ENCODE measurements at places on chromosomes 6 and 20.

GRCh38 chr20:45392733-45393132 is 14.6 kb upstream of the TP53TG5 start:
- no peak for DNase-seq

GRCh38 chr6:121042766-121043165 is 291.5 kb downstream of the TBC1D32 start:
- DNase-seq: no peak

DNA sequence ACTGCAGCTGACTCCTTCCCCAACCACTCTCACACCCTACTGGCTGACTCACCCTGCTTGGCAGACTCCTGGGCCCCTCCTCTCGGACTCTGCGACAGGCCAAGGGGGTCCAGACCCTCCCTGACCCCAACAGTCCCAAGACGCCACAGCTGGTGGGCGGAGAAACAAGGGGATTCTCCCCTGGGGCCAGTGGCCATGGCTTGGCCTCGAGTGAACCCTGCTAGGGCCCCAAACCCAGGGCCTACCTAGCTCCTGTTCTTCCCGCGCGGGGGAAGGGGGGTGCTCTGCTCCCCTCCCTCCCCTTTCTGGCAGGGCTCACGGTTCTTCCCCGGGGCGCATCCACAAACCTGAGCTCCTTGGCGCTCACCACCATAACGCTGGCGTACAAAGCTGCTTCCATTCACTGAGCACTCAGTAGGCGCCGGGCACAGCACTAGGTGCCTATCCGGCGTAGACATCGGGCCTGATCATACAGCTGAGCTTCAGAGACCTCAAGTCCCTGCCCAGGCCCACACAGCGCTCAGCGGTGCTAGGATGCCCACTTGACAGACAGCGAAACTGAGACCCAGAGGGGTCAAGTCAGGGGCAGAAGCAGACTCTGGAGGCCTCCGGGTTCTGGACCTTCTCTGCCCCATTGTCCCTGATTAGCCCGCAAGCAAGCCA is 597 bp downstream of the ADA start:
- DNase-seq: no peak

GRCh38 chr6:22392711-22393110 is 95.9 kb upstream of the PRL start:
- DNase-seq: no peak

- DNase-seq: no peak
Measured at GRCh38 chr20:60048634-60049521, 90.7 kb downstream of the CDH26 start.

GRCh38 chr6:108622641-108623298 is 62.1 kb downstream of the FOXO3 start:
- no peak for DNase-seq

DNA sequence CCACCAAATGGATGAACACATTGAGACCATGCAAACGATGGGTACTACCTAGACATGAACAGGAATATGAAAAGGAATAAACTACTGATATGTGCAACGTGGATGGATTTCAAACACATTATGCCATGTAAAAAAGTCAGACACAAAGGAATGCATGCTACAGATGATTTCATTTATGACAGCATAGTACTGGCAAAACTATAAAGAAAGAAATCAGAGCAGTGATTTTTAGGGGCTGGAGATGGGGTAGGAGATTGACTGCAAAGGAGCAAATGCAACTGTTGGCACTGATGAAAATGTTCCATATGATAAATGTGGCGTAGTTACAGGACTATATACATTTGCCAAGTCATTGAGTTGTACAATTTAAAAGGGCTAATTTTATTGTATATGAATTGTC is 13.4 kb upstream of the COL12A1 start:
- DNase-seq: no peak

DNA sequence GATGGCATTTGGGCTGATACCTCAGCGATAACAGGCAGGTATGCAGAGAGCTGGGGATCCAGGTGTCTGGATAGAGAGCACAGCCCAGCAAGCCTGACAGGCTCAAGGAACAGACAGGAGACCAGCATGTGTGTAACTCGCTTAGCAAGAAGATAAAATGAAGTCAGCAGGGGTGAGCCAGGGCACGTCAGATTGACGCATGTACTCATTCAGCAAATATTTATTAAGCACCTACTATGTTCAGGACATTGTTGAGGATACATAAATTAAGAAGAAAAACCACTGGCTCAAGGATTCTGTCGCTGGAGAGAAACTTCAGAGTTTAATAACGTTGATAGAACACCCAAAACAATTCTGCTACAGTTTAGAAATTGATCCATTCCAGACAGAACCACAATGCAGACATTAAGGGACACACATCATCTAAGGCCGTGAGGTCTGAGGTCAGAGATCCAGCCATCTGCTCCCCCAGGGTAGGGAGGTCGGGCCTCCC is 1.0 kb upstream of the DUSP22 start:
- no peak for DNase-seq

- DNase-seq: no peak
Measured at GRCh38 chr6:104809116-104809515, 50.6 kb downstream of the HACE1 start.

DNA sequence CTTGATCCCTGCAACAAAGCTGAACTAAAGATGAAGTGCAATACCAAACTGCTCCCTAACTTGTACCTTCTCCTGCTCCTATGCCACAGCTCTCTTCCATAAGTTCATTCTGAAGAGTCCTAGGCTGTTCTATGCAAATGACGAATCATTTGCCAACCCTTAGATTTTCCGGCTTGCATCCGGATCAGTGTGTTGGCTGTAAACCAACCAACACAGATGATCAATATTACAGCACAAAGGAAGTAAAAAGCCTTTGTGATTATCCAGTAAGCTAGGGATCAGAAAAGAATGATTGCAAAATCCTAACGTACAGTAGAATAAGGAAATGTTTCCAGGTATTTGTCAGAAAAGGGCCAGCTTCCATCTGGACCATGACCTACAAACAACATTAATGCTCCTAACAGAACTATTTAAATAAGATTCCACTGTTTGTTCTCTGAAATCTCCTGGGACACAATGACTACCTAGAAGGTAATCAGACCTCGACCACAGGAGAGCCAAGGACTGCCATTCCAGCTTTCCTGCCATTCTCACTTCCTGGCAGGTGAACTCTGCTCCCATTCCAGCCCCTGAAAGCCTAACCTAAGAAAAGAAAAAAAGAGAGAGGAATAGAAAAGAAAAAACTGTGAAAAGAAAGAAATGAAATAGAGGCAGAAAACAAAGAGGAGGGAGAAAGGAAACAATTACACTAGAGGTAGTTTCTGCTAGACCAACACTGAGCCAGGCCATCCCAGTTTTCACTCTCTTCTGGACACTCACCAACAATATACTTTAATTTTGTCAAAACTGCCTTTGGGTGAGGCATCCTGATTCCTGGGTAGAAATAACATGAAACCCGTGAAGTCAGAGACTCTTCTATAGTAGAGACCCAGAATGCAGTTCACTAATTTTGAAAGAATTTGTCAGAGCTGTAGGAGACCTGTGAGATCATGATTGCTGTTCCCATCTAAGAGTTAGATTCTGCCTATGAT is 19.7 kb downstream of the GMDS start:
- peak; percentile 75 for DNase-seq

DNA sequence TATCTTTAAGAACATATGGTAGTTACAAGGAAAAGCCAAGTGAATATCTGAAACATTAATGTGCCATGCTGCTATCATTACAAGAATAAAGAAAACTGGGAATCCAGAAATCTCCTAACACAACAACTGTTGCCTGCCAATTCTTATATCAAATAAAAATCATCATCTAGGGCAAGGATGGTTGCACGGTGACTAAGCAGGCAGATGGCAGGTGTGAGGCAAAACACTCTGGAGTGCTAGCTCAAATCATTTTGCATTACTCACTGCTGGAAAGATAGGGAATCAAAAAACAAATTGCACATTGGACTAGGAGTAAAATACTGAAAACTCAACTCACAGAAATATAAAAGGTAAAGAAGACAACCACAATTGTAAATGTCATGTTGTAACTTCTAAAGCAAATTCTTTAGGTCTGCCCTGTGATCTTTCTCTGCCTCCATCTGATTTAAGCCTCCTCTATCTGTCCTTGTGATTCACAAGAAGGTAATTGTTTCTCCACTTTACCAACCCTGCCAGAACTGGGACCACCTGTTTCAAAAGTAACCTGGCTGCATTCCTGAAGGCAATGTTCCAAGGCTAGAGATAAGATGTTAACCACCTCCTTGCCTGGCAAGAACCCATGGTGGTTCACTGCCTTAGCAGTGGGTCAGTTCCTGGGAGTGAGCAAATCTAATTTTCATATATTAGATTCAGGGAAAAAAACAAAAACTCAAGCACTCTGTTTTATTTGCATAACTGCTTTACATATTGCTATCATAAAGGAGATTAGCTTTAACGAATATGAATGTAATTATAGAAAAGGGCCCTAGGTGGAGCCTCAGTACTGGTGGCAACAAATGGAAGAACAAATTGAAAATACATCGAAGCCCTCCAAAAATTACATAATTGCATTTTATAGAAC is 33.1 kb upstream of the LCA5 start:
- peak; percentile 79 for DNase-seq

DNA sequence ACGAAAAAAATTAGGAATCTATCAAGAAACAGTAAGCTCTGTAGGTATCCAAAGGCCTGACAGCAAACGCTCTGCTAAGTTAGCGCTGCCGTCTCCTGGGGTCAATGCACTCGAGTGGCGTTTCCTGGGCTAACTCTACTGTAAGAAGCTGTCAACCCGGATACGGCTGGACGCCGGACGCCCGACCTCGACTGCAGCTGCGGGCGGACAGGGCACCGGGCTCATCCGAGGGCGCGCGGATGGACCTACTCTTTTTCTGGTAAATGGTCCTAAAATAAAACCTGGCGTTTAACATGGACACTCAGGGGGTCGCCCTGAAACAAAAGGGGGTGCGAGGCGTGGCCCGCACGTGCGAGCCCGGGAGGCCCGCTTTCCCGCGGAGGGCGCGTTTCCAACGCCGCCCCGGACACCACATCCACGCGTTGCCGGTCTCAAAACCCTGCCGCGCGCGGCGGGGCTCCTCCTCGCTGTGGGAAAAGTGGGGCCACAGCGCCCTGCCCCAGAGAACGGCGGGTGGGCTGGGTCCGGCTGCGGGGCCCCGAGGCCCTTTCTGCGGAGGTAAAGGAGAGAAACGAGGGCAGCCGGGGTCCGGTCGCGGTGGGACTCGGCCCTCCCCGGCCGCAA is 537 bp downstream of the TCP1 start:
- DNase-seq: no peak

DNA sequence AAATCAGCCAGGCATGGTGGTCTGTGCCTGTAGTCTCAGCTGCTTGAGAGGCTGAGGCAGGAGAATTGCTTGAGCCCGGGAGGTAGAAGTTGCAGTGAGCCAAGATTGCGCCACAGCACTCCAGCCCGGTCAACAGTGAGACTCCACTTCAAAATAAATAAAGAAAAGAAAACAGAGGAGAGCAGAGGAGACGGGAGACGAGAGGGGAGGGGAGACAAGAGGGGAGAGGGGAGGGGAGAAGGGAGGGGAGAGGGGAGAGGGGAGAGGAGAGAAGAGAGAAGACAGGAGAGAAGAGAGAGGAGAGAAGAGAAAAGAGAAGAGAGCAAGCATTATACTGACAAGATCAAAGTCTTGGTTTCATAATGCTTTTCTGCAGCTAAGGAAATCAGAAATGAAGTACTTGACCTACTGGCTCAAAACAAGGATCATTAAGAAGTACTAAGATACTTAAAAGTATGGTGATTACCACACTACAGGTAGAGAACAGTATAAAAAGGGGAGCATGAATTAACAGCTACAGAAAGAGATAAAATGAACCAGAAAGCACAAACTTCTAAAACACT is 30.5 kb downstream of the FAM8A1 start:
- DNase-seq: no peak

DNA sequence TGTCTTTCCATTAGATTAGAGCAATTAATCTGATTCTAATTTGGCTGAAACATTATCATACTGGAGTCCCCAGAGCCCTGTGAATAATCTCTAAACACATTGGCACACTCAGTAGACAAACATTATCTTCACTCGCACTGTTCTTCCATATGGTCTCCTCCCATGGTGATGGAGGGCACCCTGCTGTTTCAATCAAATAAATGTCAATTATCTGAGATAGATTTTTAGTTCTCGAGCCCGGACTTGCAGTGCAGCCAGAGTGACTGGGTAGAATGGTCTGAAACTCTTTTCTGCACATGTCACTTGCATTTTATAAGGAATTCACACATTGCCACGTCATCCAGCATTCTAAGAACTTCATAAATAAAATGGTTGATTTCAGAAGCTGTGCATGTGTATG is 90.6 kb upstream of the MAP3K7 start:
- no peak for DNase-seq

DNA sequence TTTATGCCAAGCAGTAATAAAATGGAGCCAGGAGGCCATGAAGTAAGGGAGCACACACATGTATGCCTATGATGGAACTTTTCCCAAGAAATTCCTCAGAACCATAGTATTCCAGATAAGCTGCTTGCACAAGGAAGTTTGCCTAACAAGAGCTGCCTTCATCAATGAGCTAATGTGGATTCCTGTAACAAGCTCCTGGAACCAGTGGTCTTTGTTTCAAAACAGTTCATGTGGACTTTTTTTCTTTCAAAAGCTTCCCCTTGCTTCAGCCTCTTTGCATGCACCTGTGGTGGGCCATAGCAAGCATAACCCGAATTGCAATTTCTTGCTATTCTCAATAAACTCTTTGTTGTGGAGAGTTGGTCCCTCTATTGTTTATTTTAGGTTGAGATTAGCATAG is 359.6 kb downstream of the UTRN start:
- DNase-seq: no peak

DNA sequence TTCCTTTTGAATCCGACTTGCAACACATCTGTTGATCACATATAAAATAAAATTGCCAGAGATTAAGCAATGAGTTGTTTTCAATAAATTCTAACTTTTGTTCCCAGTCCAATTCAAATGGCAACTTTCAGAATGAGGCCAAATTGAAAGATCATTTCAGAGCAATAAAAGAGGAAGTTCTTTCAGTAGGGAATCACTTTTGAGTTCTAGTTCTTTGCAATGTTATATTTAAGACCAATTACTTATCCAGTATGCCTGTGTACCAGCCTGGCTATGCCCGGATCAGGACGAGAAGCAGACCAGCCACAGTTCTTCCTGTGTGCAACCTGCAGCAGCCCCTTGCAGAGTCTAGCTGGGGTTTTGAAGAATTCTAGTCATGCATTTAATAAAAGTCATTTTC is 232.5 kb downstream of the BTBD9 start:
- DNase-seq: no peak

GRCh38 chr6:134983823-134984222 is 33.9 kb upstream of the ALDH8A1 start:
- DNase-seq: no peak

DNA sequence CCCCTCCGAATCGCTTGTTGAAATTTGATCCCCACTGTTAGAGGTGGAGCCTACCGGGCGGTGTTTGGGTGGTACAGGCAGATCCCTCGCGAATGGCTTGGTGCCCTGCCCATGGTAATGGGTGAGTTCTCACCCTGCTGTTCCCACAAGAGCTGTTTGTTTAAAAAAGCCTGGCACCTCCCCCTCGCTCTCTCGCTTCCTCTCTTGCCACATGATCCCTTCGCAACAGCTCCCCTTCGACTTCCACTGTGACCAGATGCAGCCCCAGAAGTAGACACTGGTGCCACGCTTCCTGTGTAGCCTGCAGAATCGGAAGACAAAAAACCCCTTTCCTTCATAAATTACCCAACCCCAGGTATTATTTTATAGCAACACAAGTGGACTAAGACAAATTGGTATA is 292.2 kb upstream of the QKI start:
- DNase-seq: peak; percentile 90

All from NCI-H2029 (cell line).